ENCODE measurements at places on chromosomes 12 and 14.

DNA sequence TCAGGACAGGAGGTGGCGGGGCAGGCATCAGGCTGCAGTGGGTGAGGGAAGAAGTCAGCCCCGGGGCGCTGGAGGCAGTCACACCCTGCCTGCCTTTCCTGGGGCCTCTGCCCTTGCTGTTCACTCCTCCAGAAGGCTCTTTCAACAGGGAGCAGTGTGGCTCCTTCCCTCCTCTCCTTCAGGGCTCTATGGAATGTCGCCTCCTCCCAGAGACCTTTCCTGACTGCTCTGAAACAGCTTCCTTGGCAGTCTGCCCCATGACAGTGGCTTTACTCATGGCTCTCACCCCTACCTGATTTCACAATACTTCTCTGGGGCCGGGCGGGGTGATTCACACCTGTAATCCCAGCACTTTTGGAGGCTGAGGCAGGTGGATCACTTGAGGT lies 7.1 kb downstream of the RHOF start:
- peak; percentile 97 for DNase-seq

DNA sequence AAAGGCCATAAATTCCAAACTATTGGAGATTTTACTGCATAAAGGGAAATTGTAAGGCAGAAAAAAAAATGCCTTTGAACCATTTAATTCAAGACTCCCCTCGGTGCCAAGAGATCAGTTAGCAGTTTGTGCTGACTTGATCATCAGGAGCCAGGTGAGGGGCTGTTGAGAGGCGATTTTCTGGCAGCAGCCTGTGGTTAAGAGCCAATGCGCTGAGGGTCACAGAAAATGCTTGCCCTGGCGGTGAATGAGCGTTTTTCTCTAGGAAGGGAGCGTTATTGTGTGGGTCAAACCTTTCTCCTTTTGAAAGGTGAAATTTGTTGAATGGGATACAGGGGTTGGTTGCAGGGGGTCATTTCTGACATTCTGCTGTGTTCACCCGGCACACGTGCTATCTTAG lies 4.7 kb downstream of the SRRM4 start:
- no peak for DNase-seq

DNA sequence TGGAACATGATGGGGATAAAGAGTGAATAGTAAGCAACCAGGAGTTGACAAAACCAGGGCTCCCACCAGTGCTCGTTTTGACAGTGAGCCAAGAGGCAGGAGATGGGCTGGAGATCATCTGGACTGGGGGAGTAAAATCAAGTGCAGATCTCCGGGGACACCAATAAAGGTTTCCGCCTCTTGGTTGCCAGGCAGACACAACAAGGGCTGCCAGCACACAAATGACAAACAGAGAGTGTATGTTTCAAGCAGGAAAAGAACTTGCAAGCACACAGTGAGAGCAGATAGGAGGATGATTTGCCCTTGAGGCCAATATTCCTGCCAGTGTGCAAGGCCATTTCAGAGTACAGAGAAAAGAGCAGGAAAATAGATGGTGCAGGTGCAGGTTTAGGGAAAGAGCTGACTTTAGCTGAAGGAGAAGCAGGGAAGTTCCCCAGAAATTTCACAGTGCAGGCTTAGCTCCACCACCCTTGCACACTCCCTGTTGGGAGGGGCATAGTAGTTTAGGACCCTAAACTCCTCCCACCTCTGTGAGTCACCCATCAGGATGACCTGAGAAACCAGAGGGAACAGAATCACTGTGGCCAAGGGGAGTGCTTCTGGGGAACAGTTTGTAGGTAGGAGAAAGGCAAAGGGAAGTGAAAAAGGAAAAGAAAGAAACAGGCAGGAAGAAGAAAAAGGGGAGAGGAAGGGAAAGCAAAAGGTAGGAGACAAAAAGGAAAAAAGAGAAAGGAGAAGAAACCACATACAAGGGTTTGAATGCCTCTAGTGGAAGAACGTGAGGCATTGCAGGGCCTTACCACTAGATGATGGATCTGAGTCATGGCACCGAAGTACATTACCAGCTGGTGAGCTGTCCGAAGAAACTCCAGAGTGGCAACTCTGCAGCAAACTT lies 404.4 kb downstream of the SLC6A15 start:
- peak; percentile 83 for DNase-seq

DNA sequence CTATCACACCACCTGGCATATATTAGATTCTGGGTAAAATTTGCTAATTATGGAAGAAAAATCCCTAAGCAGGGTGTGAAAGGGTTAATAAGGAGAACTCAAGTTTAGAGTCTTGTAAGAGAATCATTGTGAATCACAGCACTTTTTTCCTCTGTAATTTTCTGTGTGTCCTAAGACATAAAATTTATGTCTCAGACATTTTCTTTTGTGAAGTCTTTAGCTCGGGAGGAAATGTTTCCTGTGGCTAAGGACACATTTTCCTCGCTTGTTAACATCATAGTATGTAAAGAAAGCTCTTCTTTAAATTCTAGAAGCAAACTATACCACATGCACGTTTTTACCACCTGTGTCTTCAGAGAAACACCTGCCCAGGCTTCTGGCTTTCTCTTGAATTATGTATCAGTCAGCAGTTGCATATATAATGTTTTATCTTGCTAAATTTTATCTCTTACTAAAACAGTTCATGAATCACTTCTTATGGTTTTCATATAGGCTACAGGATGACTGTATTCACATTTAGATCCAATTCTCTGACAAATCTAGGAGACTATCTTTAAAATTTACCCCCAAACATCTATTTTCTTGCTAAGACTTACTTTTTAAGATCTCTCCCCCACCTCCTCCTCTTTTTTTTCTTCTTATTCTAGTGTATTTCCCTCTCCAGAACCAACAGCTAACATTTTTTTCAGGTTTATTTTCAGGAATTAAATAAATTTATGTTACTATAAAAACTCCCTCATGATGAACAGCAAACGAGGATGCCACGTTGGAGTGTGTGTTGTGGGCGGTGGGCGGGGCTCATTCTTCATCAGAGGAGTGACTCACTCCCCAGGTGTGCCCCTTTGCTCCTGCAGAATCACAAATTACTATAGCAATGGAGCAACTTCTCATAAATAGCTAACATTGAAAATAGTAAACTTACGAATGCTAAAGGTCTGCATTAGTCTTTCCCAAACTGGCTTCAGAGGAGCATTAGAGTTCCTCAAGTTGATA lies 11.6 kb upstream of the CSRP2 start:
- DNase-seq: no peak

DNA sequence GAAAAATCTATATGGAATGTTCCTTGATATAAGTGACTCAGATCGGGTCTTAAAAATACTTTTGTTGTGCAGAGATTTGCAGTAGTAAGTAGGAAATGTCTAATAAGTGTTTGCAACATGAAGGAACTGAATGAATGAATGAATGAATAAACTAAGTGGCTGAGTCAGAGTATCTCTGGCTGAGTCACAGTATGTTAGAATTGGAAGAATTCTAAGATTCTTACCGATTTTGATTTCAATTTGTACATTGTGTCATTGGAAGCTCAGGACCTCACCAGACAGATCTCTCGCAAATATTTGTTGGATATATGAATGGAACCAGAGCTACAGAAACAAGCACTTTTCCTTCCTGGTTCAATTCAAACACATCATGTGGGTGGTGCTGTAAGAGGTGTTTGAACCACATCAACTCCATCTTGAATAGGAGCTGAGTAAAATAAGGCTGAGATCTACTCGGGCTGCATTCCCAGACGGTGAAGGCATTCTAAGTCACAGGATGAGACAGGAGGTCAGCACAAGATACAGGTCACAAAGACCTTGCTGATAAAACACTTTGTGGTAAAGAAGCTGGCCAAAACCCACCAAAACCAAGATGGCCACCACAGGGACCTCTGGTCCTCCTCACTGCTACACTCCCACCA lies 123.9 kb upstream of the FOXN3 start:
- peak; percentile 93 for DNase-seq

DNA sequence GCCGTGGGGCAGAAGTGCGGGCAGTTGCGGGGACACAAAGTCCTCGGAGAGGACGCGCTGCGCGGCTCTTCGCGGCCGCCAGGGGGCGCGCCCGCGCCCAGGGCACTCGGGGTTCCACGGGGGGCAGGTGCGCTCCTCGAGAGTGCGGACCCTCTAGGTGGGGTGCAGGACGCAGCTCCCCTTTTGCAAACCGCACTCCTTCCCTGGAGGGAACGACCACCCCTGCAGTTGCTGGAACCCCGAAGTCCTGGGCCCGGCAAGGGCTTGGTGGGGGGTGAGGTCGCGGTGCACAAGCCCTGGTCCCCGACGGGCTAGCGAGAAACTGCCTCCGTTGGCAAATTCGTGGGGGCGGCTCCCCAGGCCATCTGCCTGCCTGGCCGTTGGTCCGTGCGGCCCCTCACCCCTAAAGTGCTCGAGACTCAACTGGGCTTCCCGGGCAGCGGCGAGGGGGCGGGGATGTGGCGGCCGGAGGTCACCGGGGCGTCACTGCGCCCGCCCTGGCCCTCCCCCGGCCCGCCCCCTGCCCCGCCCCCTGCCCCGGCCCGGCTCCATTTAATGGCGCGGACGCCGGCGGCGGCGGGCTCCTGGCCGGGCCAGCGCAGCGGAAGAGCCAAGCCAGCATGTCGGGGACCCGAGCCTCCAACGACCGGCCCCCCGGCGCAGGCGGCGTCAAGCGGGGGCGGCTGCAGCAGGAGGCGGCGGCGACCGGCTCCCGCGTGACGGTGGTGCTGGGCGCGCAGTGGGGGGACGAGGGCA lies at the start of gene ADSS1:
Gene ADSS1 (plus strand): TSS at position 579 of the 756 bp plus-strand sequence. CDS start 42 bp downstream, at position 621.
- DNase-seq: no peak

- DNase-seq: no peak
These were observed 20.1 kb upstream of the PAWR start for GRCh38 chr12:79710707-79711483.

Measured in fibroblast of skin of right biceps (primary cell).